ENCODE measurements at places on chromosomes 16 and 17.

- DNase-seq = no peak
These were observed 146.8 kb downstream of the CYLD start for GRCh38 chr16:50888486-50889261.

DNA sequence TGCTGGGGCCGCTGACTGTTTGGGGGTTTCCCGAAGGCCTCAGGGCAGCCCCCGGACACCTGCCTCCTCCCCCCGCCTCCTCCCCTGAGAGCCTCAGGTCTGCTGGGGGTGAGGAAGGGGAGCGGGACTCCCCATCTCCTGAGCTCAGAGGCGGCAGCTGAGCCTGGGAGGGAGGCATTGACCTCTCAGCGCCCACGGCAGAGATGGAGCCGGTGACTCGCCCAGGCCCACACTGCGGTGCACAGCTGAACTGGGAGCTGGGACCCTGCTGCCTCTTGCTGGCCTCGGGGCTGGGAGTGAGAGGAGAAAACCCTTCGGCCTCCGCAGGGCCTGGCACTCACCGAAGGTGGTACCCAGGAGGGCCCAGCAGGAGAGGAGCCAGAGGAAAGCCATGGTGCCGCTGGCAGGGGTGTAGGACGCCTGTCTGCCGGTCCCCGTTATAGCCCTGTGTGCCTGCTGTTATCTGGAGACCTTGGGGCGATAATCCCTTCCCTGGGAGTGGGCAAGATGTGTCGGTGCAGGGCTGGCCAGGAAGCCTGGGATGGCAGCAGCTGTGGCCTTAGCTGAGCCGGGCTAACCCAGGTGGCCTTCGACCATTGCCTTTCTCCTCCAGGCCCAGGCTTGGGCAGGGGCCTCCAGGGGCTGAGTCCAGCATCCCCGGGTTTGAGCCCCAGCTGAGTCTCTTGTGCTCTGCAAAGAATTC, at the start of gene CTRB2:
Gene CTRB2 (minus strand): TSS at position 413 of the 703 bp plus-strand sequence. CDS start 20 bp downstream, at position 393.
- DNase-seq = no peak

DNA sequence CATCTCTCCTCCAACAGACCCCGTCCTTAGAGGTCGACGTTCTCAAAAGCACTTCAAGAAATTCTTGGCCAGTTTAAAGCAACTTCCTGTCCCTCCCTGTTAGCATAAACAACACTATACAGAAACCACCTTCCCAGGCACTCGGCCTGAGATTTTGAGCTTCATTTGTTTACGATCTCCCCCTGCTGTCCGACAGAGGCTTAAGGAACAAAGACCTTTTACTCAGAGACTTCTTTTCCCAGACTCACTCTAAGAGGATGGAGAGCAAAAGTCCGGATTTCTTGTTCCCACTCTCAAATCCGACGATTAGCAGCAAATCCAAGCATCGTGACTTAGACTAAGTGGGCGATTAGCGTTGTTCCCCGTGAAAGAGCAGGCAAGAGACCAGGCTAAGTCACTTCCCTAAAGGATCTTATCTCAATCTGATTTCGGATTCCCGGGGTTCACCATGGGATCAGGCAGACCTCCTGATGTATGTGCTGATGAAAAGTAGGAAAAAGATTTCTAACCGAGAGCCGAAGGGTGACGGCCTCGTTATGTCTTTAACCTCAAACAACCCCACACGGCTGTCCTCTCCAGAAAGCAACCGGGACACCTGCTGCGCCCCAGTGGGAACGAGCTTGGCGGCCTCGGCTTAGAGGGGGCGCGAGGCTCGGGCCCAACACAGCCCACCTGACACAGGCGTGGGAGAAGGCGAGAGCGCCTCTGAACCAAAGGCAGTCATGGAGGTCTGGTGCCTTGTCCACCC, 598 bp downstream of the INPP5K start:
- DNase-seq = no peak

DNA sequence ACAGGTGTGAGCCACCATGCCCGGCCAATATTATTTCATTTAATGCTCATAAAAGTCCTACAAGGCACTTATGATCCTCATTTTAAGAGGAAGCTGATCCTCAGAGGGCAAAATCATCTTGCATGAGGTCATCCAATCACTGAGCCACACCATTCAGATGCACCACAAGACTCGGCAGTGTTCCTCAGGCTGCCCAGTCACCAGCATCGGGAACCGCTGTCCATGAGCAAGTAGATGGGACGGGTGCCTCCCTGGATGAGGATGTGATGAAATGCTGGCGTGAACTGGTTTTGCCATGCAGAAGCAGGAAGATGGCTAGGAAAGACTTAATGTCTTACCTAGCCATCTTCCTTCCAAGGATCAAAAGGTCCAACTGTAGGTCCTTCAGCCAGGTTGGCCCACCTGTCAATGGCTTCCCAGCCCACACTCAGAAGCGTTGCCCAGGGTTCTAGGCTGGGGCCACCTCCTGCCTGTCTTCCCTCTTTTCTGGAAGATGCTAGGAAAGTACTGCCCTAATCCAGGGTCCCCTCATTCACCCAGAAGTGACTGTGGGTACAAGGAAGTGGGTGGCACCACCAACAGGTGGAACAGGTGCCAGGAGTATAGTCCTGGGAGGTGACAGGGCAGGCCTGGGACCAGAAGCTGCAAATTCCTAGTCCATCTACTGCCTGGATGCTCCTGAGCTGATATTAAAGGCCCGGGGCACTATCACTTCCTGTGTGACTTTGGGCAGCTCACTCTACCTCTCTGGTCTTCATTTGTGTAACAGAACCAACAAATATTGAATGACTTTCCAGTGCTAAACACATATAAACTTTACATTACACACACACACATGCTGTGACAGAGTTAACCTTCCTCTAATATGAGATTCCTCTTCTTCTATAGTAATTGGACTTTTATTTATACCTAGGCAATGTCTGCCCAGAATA, 32.2 kb upstream of the CRYBA1 start:
- no peak for DNase-seq

GRCh38 chr17:8488901-8489300, 53.2 kb downstream of the NDEL1 start:
- DNase-seq = no peak

DNA sequence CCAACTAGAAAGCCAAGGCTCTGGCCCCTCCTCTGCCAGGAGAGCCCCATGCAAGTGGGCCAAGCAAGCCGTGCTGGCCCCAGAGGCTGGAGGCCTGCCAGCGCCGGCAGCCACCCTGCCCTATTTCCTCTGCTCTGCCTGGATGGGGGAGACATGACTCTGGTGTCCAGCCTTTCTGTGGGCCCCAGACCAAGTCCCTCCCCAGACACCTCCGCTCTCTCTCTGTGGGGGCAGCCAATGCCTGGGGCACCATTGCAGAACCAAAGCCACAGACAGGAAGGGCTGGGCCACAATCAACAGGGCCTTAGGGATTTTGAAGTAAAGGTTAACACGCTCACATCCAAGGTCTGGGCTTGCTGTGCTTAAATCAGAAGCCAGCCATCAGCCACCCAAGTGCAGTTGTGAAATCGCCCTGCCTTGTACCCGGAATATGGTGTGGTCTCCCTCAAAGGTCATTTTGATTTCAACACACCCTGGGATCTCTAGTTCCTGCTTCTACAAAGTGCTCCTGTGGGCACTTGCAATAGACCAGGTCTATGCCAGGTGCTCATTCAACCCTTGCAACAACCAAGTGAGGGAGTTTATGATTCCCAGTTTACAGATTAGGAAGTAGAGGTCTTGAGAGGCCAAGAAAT, 63.5 kb upstream of the TEX2 start:
- DNase-seq = no peak

GRCh38 chr17:76121932-76122430, 18.4 kb upstream of the EXOC7 start:
- DNase-seq = no peak

GRCh38 chr16:11692651-11693050, 24.4 kb downstream of the SNN start:
- DNase-seq = no peak

- no peak for DNase-seq
These were observed 28.7 kb upstream of the IL21R start for GRCh38 chr16:27373312-27373711.

- no peak for DNase-seq
These were observed 148.9 kb downstream of the CMIP start for GRCh38 chr16:81593481-81593880.

DNA sequence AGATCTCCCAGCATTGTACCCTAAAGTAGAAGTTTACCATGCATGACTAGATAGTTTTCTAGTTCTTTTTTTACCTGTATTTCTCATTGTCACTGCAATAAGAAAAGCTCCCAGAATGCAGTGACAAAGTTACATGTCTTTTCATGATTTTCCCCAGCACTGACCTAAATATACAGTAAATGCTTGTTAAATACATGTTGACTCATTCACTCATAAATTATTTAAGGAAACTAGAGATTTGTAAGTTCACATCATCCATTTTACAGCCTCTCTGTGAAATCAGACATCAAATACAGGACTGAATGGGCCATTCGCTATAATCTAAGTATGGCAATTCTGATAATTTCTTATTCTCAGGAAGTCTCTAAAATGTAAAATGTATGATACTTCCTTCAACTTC, 258.9 kb upstream of the AXIN2 start:
- no peak for DNase-seq

DNA sequence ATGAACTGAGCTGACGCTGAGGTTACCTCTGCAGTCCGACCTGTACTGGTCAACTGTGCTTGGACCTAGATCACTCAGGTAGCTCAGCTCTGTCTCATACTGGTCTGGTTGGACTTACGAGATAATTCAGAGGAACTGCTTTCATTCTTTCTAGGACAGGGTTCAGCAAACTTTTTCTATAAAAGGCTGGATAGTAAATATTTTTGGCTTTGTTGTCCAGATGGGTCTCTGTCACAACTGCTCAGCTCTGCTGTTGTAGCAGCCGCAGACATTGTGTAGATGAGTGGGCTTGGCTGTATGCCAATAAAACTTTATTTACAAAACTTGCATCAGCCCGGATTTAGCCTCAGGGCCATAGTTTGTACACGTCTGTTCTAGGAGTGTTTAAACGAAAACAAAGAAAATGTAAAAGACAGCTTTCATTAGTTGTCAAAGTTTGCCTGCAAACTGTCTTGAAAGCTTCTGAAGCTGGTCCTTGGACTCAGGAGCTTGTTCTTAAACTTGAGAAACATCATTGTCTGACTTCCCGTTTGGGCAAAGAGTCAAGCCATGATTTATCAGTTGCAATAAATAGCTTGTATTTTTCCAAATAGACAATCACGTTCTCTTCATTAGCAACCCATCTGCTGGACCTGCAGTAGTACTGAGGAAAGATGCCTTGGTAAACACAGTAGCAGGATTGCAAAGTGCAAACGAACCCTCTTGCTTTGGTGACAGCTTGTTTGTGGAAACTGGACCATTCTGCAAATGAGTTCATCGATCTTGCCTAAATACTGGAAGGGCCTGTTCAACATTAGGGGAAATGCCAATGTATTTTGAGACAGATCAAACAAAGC, 253.4 kb downstream of the SNX29 start:
- no peak for DNase-seq

- no peak for DNase-seq
These were observed 5.2 kb downstream of the FAM20A start for GRCh38 chr17:68595986-68596385.

DNA sequence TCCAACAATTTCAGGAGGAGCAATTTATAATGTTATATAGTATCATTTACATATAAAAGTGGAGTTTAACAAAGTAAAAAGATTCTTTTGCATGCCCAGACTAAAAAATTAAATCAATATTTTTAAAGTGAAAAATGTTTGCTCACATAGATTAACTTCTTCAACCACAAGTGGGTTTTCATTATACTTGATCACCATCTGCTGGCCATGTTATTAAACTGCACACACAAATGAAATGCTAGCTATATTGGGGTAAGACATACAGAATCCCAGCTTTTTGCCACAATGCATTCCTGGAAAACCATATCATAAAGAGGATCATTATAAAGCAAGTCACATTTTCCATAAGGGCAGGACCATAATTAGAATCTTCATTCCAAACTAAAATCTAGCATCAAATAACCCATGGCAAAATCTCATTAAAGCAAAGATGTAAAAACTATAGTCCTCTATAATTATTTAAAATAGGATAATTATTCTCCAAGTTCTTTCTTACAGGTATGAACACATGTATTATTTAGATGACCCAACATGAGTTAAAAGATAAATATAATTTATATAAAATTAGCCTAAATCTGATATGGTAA, 26.3 kb downstream of the CEP112 start:
- DNase-seq = no peak

DNA sequence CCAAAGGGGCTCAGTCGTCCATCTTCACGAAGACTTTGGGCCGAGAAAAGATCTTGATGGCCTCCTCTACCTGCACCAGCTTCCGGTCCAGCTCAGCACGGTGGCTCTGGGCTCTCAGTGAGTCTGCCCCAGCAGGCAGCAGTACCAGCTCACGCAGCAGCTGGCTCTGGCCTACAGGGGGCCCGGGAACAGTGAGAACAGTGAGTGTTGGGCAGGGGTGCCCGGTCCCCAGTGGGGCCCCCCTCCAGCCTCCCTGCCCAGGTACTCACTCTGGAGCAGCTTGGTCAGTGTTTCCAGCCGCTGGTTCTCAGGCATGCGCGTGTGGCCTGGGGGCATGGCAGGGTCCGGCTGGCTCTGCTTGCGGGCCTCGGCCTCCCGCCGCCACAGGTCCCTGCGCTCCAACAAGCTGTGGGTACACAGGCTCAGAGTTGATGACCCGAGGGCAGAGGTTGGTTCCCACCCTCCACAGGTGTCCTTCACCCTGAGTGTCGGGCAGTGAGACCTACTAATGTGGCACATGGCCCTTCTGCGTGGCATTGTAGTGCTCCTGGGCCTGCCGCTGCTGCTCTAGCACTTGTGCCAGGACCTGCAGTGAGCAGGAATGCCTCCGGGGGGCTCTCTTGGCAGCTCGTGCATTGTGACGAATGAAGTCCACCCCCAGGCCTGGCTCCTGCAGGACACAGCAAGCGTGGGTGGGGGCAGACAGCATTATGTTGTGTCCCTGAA, 2.6 kb downstream of the PARD6A start:
- no peak for DNase-seq

DNA sequence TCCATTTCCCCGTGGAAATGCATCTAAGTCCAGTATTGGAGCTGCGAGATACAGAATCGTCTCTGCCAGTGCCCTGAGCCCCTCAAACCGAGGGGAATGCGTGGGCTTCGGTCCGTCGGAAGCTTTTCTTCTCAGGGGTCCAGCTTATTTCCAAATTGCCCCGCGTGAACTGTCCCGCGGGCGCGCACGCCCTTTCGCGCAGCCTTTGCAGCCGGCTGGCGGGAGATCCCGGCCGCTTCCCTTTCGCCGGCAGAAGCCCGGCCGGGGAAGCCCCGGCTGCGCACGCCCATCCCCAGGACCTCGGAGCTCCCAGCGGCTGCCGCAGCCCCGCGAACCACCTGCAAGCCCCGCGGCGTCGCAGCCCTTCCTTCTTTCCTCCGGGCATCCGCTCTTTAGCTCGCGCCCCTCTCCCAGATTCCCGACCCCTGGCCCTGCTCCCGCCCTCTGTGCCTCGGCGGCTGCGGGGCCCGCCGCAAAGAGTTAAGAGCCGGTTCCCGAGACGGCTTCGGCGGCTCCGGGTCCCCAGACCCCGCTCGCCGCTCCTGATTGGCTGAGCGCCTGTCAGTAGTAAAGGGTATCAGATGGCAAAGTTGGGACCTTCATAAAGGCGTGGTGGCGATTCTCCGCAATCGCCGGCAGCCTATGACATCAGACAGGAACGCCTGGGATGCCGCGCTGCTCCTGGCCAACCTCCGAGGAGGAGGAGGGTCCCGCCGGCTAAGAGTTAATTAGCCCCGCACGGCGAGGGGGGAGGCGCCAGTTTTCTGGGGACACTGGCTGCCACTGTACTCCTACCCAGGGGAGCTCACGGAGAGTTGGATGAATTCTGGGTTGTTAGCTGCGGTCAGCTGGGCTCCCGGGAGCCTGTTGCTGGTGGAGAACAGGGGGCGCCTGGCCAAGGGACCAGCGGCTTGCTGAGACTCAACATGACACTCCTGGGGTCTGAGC, at the start of gene MYOCD:
Gene MYOCD (plus strand): TSS at position 628 of the 948 bp plus-strand sequence. CDS start 299 bp downstream, at position 927.
- DNase-seq = no peak
